ENCODE measurements at places on chromosomes 12 and 14.

DNA sequence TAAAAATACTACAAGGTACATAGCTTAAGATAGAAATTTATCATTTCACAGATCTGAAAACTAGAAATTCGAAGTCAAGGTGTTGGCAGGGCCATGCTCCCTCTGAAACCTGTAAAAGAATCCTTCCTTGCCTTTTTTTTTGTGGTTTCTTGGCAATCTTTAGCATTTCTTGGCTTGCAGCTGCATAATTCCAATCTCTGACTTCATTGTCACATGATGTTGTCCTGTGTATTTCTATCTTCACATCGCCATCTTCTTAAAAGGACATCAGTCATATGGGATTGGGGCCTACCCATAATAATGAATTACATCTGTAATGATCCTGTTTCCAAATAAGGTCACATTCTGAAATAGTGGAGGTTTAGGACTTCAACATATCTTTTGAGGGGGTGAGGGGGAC is 250.4 kb downstream of the TMTC2 start:
- no peak overlapping the region for H3K4me3 ChIP-seq
- no peaks in the 10 kb centered on the region for H3K4me1 ChIP-seq
- no peaks in the 10 kb centered on the region for H3K27me3 ChIP-seq

GRCh38 chr14:79661752-79662151 is 549.6 kb downstream of the DIO2 start:
- no peak for DNase-seq
- H3K4me3 ChIP-seq: no peak overlapping the region
- no peaks in the 10 kb centered on the region for H3K4me1 ChIP-seq
- no peak overlapping the region for H3K27ac ChIP-seq
- H3K36me3 ChIP-seq: no peaks in the 10 kb centered on the region

- H3K27ac ChIP-seq: no peak overlapping the region
- no peak for DNase-seq
- peaks cover 17% of the 10 kb centered on the region for H3K4me1 ChIP-seq
- no peak overlapping the region for H3K4me3 ChIP-seq
Observed at GRCh38 chr12:116589581-116589980, 30.4 kb downstream of the MAP1LC3B2 start.

DNA sequence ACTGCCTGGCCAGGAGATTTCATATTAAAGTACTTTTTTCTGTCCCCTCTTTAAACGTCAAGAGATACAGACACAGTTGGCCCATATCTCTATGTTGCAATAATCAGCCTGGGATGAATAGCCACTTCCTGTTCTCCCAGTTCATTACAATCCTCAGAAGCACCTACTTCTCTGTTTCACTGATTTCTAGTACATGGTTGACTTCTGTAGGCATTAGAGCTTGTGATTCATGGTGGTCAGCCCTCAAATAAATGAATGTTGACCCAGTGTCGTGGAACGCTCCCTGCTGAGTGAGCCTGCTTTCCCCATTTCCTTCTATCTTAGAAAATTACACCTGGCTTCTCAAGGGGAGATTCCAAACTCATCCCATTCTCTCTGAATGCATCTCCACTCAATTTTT is 416.7 kb downstream of the PDZRN4 start:
- no peaks in the 10 kb centered on the region for H3K27me3 ChIP-seq
- no peaks in the 10 kb centered on the region for H3K4me1 ChIP-seq
- H3K27ac ChIP-seq: no peak overlapping the region

DNA sequence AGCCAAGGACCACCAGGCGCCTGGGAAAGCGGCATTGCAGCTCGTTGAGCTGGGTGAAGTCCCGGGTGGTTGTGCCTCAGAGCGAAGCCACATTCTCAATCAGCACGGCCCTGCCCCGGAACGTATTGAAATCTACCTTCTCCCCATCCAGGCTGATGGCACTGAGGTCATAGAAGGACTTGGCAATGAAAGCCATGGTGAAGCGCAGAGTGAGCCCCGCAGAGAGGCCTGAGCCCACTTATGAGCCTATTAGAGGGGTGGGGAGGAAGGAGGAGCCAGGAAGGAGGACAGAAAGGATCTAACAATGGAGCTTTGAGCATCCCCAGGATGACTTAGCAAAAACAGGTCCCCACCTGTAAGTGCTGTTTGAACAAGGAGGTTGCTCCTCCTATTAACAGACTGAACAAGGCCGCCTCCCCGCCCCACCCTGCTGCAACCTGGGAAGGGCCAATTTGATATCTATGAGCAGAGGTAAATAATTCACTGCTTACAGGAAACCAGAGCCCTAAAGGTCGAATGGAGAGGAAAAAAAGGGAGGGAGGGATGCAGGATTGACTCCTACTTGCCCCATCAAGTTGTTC is at the start of gene GPX2:
Gene GPX2, minus strand, starts transcription at position 215 of the 581 bp plus-strand sequence. Its CDS starts 19 bp downstream, at position 196.
- H3K27me3 ChIP-seq: no peaks in the 10 kb centered on the region
- peaks cover 10% of the 10 kb centered on the region for H3K36me3 ChIP-seq
- no peak within 1 kb of the TSS for H3K4me3 ChIP-seq
- H3K27ac ChIP-seq: peak within 1 kb of the TSS; percentile 38
- H3K4me1 ChIP-seq: peaks cover 23% of the 10 kb centered on the region
- DNase-seq: peak; percentile 33

GRCh38 chr12:24664161-24664880 is 284.6 kb downstream of the BCAT1 start:
- H3K27me3 ChIP-seq: peaks cover 5% of the 10 kb centered on the region
- no peak overlapping the region for H3K27ac ChIP-seq
- H3K36me3 ChIP-seq: no peaks in the 10 kb centered on the region
- no peak for DNase-seq
- no peaks in the 10 kb centered on the region for H3K4me1 ChIP-seq

DNA sequence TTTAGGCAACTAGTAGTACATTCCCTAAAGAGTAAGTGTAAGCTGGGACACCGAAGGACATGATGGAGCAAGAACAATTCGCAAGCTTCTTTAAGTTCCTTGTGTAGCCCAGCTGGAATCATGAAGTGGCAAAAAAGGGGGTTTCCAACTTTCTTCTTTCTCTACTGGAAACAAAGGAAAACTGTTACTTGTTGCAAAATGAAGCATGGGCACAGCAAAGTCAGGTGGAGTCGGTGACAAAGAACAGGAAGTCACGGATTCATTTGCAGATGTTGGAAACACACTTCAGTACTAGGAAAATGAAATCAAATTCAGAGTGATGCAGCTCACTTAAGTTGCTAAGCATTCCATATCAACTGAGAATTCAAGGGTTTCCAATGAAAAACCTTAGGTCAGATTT is 706.9 kb upstream of the STXBP6 start:
- no peaks in the 10 kb centered on the region for H3K27me3 ChIP-seq
- H3K4me1 ChIP-seq: no peaks in the 10 kb centered on the region
- no peaks in the 10 kb centered on the region for H3K36me3 ChIP-seq
- no peak for DNase-seq
- H3K4me3 ChIP-seq: no peak overlapping the region
- H3K27ac ChIP-seq: no peak overlapping the region
